ENCODE measurements at places on chromosomes 2 and 18.

DNA sequence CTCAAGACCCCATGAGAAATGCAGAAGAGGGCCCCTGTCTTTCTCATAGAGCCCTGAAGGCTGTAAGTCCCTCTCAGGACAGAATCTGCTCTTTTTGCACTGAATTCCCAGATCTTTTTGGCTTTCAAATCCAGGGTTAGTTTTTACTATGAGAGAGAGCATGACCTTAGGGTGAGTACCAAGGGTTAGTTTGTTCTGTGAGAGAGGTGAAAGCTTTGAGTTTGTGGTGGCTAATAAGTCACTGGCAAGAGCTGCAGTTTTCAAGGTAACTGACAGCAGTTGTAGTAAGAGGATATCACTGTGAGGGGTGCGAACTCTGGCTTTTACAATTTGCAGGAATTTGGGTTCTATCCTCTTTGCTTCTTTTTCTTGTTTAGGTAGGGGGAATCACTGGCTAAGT, 248.4 kb upstream of the KCNH7 start:
- DNase-seq = no peak

- DNase-seq = peak; percentile 54
Measured at GRCh38 chr2:240960971-240961876, 37.2 kb upstream of the SNED1 start.

- DNase-seq = no peak
Measured at GRCh38 chr2:45496869-45497268, 114.2 kb downstream of the SRBD1 start.

DNA sequence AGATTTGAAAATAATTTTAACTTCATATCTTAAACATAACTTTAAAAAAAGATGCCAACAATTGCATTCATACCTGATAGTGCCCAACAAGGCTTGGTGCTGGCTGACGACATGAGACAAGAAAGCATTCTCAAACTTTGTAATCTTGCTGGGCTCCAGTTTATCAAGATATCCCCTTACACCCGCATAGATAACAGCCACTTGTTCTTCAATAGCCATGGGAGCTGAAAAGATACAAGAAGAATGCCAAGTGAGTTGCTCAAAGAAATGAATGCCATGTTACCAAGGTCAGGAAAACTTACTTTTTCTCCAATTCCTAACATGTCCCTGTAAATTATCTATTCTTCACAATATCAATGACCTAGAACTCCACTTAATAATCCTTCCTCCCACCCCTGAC, 12.4 kb upstream of the PSTPIP2 start:
- DNase-seq = no peak

- peak; percentile 79 for DNase-seq
Measured at GRCh38 chr2:218860950-218861381, 1.4 kb downstream of the WNT6 start.

DNA sequence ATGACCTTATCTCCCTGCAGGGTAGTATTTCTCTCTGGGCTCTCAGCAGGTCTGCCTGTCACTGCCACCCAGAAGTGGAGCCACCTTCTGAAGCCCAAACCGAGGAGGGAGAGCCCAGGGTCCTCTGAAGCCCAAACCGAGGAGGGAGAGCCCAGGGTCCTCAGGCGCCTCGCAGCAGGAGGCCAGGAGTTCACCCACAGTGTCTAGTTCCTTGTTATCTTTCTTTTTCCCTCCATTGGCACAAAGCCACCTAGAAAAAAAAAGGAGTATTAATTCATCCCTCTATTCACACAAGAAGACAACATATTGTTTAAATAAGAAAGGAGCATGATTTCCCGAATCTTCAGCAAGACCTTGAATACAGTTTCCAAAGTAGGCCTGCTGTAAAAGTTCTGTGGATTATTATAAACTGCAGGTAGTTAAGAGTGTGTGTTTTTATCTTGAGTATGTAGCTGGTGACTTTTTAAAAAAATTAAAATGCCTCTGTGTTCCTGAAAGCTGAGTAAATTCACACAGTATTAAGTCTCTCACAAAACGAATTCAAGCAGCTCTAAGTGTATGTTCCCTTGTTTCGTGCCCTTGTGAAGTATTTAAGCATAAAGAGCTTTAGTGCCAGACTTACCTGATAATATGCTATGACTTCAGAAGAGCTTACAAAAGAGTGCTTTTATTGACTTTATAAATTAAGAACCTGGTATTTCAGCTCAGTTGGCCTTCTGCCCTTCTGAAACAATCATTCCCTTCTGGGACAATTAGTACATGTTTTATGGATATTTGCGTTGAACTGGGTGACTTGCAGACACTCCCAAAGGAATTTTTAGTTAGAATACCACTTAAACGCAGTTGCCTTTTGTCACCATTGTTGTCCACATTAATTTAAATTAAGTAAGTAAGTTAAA, 11.7 kb upstream of the GRHL1 start:
- DNase-seq = no peak

- no peak for DNase-seq
Measured at GRCh38 chr2:147464737-147465357, 380.0 kb upstream of the ACVR2A start.

DNA sequence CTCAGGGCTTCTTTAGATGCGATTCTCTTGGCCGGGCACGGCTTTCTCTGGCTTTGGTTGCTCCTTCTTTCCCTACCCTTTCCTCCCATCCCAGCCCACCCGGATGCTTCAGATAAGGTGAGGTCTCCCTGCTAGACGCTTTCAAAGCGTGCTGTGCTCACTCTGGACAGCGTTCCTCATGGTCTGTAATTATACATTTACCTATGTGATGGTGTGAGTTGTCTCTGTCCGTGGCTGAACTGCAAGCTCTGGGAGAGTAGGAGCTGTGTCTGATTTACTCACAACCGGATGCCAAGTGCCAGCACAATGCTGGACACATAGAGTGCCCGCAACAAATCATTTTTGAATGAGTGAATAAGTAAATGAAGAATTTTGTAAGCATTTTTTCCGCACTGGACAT, 26.8 kb upstream of the PNPT1 start:
- no peak for DNase-seq

DNA sequence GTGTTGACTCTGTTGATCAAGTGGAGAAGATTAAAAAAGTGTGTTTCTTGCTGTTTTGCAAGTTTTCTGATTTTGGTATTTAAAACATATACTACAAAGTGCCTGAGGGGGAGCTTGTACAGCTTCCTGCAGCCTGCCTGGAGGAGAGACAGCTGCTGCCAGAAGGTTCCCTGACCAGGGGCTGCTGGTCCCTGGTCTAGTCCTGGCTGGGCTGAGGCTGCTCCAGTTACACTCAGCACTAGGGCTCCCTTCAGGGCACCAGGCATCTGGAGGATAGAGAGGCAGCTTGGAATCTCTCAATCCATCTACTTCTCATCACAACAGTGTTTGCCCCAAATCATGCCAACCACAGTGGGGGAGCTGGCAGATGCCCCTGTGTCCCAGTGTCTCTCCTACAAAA, 4.8 kb downstream of the MC2R start:
- DNase-seq = no peak

- DNase-seq = no peak
Measured at GRCh38 chr2:45000921-45001868, 8.1 kb downstream of the SIX2 start.

- DNase-seq = no peak
Measured at GRCh38 chr2:124692707-124693106, 667.6 kb downstream of the CNTNAP5 start.

GRCh38 chr2:86661333-86661732, 37.7 kb upstream of the RNF103 start:
- no peak for DNase-seq

Measured in left hindlimb (tissue), 1 donor.